ENCODE measurements at places on chromosomes 7 and 10.
A peak's percentile ranks its signal among the peaks of the same experiment; 100 is the strongest.

DNA sequence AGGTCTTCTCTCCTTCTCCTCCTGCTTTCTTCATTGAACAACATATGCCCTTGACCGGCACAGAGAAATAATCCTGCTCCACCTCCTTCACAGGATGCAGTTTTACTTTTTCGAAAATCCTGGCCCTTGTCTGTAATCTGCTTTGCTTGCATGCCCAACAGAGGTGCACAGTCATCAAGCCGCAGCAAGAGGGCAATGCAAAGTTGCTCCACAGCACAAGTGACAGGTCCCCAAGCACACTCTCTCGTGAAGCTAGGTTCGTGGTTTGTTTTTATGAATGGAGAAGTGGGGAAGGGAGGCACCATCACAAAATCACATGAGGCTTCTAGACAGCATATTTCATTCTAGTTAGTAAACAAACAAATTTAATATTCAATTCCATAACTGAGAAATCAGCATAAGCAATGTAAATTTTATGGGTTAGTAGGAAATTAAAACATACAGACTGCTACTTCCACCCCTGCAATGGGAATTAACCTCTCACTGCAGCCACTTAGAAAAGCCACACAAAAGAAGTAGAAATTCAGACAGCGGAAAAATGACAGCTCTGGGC lies 178.8 kb downstream of the TPK1 start:
- DNase-seq = no peak

DNA sequence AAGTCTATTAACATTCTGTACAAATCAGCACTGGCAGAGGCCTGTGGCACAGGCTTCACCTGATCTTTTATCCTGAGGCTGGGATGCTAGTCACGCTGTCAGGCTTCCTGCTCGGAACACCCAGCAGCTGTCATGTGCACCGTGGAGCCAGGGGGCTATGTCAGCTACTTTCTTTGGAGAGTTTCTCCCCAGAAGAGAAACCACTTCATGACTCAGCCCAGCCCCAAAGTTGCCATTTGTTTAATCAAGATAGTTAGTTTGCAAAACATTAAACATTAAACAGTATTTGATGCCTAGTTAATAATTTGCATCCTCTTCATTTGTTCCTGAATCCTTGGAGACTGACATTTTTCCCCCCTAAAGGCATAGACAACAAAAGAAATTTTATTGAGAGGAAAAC lies at the start of gene HABP2:
TSS of gene HABP2 (plus strand) at position 353 of the 400 bp plus-strand sequence. CDS start 69 bp downstream, outside the sequence.
- DNase-seq = no peak

GRCh38 chr7:55108401-55108800 lies 89.6 kb downstream of the EGFR start:
- DNase-seq = no peak

DNA sequence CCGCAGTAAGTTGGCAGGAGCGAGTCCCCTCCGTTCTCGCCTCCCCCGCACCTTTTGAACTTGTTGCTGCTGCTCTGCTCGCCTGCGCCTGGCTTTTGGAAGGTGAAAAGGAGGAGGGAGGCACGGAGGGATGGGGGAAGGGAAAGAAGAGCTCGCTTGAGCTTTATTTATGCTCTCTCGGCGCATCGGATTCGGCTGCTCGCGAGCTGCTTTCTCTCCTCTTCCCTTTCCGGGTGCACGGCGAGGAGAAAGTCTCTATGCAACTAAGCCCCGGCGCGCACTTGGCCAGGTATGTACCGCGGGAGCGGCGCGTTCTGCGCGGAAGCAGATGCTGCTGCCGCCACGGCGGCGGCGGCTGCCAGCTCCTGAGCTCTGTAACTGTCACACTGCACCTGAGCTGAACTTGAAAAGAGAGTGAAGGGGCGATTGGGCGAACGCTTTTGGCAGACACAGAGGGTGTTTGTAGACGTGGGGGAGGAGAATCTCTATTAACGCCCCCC lies 551 bp downstream of the KCND2 start:
- DNase-seq = peak; percentile 81

DNA sequence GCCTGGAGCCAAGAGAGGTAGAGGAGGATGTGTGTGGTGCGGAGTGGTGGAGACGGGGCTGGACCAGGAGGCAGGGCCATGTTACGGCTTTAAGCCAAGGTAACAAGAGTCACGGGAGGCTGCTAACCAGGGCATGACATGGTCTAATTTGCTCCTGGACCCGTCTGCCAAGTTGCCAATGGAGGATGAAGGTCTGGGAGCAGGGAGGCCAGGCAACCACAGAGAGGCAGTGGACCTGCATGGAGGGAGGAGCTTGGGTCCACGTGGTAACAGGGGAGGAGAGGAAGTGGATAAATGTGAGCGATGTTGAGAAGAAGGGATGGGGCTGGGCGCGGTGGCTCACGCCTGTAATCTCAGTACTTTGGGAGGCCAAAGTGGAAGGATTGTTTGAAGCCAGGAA lies 31.0 kb downstream of the SRRM3 start:
- no peak for DNase-seq

GRCh38 chr10:98624963-98625362 lies 178.2 kb upstream of the HPS1 start:
- DNase-seq = no peak

DNA sequence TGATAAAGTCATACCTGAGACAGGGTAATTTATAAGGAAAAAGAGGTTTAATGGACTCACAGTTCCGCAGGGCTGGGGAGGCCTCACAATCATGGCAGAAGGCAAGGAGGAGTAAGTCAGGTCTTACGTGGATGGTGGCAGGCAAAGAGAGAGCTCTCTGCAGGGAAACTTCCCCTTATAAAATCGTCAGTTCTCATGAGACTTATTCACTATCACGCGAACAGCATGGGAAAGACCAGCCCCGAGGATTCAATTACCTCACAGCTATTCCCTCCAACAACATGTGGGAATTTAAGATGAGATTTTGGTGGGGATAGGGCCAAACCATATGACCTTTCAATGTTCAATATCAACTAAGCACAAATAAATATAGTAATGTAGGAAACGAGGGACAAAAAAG lies 559.4 kb upstream of the KCND2 start:
- DNase-seq = no peak

Measured in COR-L47 (cell line).